ENCODE measurements at places on chromosomes 2 and 18. TPM values are rescaled to one million over a fixed set of nuclear protein-coding genes. Genes with fewer than 3 reads are reported as not detected.

DNA sequence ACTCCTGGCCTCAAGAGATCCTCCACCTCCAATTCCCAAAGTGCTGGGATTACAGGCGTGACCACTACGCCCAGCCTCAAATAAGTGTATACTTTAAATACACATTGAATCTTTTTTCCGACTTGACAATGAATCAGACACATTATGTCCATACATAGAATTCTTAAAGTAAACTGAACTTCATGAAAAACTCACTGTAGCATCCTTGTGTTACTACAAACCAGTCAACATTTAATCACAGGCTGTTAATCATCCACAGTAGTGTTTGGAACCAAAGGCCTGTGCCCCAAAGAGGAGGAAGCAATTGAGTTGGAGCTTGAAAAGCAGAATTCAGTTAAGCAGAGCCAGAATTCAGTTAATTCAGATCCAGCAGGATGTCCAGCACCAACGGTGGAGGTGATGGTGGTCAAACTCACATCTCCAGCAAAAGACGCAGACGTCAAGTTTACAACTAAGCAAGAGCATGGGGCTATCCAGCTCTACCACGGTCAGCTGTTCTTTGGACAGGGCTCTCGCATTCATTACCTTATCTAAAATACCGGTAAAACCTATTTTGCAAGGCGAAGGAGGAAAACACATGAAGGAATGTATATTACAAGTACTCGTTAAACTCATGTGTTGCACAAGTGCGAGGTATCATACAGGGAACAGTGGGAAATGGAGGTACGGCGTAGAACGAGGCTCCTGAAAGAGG is 1.2 kb downstream of the SLC39A6 start:
- DNase-seq = no peak

DNA sequence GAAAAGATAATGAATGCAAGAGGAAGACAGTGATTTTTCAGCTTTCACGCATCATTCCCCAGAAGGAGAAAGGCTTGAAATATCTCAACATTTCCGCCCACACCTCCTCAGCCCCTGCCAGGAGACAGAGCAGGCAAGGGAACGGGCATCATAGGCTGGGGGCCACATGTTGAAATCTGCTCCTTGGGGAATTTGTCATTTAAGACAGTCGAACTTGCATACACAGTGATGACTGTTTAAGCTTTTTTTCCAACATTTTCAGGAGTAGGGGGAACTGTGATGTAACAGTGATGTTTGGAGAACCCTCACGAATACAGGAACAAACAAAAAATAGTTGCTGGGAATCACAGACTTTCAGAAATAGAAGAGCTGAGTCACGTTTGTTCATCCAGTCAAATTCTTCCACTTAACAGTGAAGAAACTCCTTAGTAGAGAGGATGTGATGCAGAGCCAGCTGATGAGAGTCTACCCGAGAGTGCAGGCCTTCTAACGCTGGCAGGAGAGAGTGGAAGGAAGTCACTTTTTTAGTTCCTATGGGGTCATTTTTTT is 266.8 kb downstream of the ALPK2 start:
- no peak for DNase-seq

DNA sequence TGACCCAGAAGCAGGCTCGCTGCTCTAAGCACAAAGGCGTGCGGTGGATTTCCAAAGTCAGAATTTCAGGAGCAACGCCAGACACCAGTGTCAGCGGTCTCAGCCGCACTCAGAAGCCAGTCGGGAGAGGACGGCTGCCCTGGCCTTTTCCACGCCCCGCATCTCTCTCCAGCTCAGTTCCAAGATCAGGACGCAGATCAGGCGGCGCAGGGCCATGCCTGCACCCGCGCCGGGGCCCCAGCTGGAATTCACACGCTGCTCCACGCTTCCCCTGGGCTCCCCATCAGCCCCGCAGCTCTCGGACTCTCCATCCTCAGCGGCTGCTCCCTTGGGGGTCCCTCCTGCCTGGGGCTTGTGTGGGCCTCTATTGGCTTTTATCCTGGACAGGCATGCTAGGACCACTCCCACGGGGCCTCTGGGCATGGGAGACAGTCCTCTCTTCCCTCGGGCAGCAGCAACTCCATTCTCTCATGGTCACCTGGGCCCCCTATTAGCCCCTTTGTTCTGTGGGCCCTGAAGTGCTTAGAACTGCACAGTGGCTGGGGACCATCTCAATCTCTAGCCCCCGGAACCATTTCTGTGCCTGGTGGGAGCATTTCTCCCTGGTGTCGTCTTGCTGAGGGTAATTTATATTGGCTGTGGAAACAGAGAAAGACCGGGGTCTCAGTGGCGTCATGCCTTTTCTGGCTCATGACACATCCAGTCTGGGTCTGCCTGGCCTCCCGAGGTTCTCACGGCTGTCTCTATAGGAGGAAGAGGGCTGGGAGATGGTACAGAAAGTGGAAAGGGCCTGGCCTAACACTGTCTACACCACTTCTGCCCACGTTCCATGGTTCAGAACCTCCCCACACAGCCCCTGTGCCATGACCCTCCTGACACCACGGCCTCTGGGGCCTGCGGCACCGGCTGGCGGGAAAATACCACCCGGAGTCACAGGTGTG is 14.9 kb upstream of the TMEM18 start:
- no peak for DNase-seq

- DNase-seq = peak; percentile 40
These were observed 115.1 kb downstream of the CYP26B1 start for GRCh38 chr2:72032481-72033041.

- no peak for DNase-seq
These were observed 506.8 kb upstream of the ZEB2 start for GRCh38 chr2:145026456-145027455.

DNA sequence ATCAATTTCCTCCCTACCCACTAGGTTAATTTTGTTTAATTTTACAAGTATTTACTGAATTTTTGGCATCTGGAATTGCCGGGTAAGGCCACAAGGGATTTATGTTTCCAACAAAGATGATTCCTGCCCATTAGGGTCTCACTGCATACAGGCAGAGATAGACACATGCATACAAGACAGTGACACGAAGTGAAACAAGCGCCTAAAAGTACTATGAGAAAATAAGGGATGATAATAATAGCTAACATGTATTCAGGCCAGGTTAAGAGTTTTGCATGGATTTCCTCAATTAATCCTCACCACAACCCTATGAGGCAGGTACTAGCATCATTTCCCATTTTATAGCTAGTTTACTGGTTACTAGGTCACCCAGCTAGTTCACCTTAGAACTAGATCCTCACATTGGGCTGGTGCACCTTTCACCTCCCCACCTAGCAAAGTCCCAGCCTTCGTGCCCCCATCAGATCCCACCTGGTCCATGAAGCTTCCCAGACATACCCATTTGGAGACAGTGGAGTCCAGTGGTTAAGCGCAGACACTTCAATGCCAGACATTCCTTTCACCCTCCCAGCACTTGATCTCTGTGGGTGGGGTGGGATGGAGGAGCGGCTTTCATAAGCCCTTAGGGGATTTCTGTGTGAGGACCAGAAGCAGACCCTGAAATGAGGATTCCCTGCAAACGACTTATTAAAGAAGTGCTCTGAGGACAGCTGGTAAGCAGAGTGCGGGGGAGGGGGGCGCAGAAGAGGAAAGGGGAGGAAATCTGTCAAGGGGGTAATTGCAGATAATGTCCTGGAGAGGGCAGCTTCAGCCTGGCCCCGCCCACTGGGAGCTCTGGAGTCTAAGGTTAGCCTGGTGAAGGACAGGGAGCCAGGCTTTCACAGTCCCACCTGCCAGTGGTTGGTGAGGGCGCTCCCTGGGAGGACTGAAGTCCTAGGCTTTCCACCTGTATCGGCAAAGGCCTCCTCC is 5.8 kb upstream of the DGUOK start:
- peak; percentile 92 for DNase-seq

- DNase-seq = no peak
These were observed 24.1 kb upstream of the KANSL1L start for GRCh38 chr2:210195101-210195852.

- DNase-seq = no peak
These were observed 616.7 kb downstream of the TDRD15 start for GRCh38 chr2:21740484-21740883.

DNA sequence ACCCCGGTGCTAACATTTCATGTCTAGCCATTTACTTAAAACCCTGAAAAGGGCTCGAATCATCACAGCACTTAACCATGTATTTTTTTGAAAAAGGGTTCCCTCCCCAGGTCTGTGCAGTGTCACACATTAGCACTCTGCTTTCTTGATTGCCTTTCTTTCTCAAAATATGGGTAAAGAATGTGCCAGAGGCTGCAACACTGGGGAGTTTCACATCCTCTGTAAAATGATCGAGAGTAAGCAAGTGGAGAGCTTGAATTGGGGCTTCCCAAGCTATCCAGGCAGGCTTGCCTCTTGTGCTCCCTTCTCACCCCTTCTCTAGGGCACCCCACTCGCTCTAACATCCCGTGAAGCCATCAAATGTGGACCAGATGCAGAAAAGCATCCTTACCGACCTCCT is 177.0 kb upstream of the CCDC68 start:
- DNase-seq = no peak

DNA sequence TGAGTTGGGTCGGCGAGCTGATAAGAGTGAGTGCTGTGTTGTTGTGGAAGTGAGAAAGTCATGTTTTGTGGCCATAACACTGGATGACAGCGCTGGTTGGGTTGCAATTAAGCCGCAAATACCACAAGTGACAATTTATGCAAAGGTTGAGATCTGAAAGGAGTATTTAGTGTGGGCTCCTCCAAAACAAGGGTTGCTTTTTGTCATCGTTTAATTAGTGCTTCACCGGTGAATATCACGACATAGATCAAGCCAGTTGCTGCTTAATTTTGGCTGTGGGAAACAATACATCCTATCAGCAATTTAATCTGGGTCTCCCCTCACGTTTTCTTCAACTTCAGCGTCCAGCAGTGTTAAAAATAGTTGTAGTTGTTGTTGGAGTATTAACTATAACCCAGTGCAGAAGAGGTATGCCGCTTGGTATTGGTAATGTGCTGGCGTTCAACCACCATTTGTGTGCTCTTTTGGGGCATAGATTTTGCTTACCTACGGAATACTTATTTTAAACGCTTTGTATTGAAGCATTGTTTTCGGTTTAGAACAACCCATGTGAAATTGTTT is 662 bp downstream of the ACVR2A start:
- DNase-seq = no peak

DNA sequence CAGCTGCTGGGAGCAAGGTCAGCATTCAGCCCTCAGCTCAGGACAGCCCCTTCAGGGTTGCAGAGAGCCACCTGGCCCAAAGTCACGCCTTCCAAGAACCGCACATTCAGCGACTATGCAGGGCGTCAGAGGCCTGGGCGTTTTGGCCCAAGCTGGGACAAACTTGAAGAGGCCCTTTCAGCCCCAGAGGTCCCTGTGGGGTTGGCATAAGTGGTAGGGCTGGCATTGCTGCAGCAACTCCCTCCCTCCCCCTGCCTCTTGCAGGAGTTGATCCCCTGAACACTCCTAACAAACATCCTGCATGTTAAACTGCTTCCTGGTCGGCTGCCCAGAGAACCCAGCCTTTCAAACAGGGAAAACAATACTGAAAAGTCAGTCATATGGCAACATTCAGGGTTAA is 192.9 kb upstream of the SMAD2 start:
- DNase-seq = peak; percentile 52

DNA sequence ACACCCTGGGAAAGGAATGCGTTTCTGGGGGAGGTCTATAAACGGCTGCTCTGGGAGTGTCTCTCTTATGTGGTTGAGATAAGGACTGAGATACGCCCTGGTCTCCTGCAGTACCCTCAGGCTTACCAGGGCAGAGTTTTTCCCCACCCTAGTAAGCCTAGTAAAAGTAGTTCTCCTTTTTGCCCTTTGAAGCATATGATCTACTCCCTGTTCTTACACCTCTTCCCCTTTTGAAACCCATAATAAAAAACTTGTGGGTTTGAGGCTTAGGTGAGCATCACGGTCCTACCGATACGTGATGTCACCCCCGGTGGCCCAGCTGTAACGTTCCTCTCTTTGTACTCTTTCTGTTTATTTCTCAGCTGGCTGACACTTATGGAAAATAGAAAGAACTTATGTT is 97.4 kb downstream of the FSIP2 start:
- no peak for DNase-seq

The FLACC1 gene
- total RNA-seq = not detected

The CHRNG gene
- not detected for total RNA-seq

The STAT4 gene
- 3.2 TPM for total RNA-seq

The VWA3B gene
- 0.64 TPM for total RNA-seq

The MOGAT1 gene
- 0.38 TPM for total RNA-seq

The MEX3C gene
- total RNA-seq = 68.4 TPM

The ALPP gene
- not detected for total RNA-seq

The FEV gene
- not detected for total RNA-seq
